ENCODE measurements at places on chromosomes 2 and 18.

- no peak for DNase-seq
These were observed 48.5 kb downstream of the NAT8 start for GRCh38 chr2:73593680-73594079.

GRCh38 chr2:108787216-108787541 lies 608 bp downstream of the CCDC138 start:
- no peak for DNase-seq

- no peak for DNase-seq
These were observed 68.6 kb downstream of the EXOC6B start for GRCh38 chr2:72757177-72757775.

- DNase-seq = no peak
These were observed 54.7 kb upstream of the MGAT5 start for GRCh38 chr2:134199123-134199522.

DNA sequence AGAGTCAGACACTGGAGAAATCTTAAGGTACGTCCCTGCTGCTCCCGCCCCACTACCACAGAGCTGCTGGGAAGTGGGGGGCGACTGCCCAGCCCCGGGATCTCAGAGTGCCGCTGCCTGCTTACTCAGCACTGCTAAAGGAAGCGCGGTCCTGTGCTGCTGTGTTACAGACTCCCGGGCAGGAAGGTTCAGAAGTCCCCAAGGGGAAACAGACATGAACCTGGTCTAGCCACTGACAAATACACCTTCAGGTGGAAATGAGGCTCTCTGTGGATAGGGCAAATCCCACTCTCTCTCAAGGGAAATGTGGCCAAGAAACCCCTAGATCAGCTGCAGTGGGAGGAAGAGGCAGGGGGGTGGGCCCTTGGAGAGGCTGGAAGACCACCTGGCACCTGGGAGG lies 13.7 kb downstream of the MTERF4 start:
- no peak for DNase-seq

DNA sequence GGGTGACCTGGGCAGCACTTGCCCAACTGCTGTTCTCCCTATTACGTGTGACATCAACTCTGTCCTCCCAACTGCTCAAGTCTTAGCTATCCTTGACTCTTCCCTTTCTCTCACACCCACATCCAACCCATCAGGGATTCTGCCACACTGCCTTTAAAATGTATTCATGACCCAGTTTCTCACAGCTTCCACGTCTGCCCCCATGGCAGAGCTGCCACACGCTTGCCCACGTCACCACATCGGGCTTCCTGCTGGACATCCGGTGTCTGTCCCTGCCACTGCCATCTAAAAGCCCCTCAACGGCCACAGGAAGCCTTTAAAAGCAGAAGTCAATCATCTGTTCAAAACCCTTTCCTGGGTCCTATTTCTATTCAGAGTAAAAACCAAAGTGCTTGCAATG lies 233.1 kb upstream of the POU3F3 start:
- DNase-seq = no peak

- DNase-seq = no peak
These were observed 175.3 kb downstream of the INHBB start for GRCh38 chr2:120520929-120521912.

- DNase-seq = no peak
These were observed 550 bp upstream of the SFXN5 start for GRCh38 chr2:73072129-73072395.

DNA sequence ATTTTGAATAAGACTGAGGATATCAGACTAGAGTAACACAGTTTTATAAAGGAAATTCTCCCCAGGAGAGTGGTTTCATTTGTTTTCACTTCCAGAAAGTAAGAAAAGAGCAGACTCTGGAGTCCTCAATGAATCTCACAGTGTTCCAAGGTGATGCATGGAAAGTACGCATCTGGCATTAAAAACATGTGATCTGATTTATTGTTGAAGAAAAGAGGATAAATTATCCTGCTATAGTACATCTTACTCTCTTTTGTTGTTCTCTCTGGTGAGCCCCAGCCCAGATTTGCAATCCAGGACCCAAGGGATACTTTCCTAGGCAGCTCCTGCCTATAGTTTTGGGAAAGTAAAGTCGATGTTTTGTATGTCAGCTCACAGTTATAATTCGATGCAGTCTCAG lies 285.9 kb downstream of the CTNNA2 start:
- DNase-seq = no peak

DNA sequence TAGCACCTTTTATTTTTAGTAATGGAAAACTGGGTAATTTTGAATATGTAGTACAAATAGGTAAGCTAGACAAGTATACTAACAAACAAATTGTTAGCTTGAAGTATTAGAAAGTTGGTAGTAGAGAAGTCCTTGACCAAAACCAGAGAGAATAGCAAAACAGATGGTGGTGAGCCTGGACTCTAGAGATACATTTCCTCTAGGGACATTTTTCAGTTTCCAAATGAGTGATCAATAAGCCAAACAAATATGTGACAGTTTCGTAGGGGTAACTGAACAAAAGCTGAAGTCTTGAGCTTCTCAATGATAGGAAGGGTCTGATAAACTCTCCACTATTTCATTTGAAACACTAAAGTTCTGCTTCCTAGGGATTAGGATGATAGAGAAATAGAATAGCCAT lies 692.0 kb upstream of the FAM98A start:
- DNase-seq = no peak

GRCh38 chr2:72917877-72918553 lies 696 bp downstream of the EMX1 start:
- DNase-seq = no peak

DNA sequence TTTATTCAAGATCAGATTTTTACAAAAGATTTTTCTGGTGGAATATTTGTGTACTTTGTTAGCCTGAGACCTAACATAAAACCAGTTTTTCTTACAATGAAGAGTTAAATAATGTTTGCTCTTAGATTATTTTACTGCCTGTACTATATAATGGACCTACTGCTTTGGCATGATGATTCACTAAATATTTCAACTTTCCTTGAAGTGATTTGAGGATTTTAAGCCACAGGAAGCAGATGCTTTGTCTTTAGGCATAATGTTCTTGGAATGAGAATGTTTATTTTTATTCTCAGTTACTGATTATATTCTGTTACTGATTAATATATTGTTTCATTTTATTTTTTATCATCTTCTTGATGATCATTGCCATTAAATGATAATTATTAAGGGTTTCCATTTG lies 175.3 kb upstream of the LRP1B start:
- DNase-seq = no peak

DNA sequence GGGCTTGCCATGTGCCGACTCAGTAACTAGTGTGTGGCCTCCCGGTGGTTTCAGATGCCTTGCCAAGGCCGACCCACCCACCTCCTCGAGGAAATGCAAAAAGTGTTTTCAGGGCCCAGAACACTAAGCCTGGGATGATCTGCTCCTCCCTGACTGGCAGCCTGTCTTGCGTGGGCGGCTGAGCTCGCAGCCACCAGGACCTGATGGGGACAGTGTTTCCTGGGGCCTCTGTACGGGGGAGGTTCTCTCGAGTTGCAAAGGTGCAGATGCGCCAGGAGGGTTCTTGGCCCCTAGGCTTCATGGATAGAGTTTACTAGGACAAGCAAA lies 85.2 kb downstream of the GLI2 start:
- no peak for DNase-seq

DNA sequence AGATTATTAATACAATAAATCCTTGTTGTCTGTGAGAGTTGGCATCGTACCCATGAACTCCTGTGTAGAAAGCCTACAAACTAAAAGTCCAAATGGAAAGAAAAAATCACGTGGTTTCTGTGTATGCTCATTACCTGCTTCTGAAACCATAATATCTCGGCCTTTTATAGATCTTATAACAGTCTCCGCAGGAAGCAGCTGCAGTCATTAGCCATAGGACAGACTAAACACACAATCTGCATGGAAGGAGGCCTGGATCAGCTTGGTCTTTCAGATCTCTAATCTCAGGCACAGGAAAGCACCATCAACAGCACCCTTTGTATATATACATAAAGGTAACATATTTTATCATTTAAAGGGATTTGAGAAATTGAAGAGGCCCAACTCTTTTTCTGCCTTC lies 508.9 kb upstream of the TCF4 start:
- no peak for DNase-seq

DNA sequence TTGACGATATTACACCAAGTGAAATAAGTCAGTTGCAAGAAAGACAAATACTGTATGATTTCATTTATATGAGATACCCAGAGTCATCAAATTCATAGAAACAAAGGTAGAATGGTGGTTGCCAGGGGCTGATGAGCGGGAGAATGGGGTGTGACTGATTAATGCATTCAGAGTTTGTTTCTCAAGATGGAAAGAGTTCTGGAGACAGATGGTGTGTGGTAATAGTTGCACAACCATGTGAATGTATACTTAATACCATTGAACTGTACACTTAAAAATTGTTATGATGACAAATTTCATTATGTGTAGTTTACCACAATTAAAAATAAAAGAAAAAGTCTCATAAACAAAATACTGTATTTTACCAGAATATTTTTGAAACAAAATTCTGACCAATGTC lies 117.3 kb downstream of the PIGN start:
- DNase-seq = no peak

GRCh38 chr18:62611453-62612288 lies 88.8 kb downstream of the ZCCHC2 start:
- no peak for DNase-seq

DNA sequence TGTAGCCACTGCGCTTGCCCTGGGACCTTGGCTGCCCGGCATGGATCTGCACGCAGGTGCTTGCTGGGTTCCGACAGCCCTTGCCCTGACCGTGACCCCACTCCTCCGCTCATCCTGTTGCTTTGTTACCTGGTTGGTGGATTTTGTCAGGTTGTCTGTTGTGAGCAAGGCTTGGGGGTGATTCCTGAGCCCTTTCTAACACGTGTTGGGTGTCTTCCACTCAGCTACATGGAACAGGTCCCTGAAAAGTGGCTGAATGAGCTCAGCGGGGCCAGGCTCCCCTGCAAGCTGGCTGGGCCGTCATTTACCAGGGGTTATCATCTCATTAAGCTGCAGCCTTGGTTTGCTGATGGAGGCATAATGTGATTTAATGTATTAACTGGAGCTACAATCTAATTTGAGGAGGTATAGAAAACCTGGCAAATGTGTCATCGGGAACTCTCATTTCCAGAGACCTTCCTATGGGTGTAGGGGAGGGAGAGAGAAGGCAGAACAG lies 24.6 kb downstream of the RAMP1 start:
- no peak for DNase-seq

- DNase-seq = no peak
These were observed 84.2 kb upstream of the UNC80 start for GRCh38 chr2:209687323-209687969.

GRCh38 chr2:127320067-127320466 lies 26.1 kb upstream of the ERCC3 start:
- DNase-seq = no peak

GRCh38 chr2:9162841-9163240 lies 43.8 kb upstream of the ASAP2 start:
- no peak for DNase-seq

GRCh38 chr2:226247289-226248275 lies 552.0 kb downstream of the IRS1 start:
- no peak for DNase-seq

- no peak for DNase-seq
These were observed 78.6 kb downstream of the SCG2 start for GRCh38 chr2:223523551-223524001.

DNA sequence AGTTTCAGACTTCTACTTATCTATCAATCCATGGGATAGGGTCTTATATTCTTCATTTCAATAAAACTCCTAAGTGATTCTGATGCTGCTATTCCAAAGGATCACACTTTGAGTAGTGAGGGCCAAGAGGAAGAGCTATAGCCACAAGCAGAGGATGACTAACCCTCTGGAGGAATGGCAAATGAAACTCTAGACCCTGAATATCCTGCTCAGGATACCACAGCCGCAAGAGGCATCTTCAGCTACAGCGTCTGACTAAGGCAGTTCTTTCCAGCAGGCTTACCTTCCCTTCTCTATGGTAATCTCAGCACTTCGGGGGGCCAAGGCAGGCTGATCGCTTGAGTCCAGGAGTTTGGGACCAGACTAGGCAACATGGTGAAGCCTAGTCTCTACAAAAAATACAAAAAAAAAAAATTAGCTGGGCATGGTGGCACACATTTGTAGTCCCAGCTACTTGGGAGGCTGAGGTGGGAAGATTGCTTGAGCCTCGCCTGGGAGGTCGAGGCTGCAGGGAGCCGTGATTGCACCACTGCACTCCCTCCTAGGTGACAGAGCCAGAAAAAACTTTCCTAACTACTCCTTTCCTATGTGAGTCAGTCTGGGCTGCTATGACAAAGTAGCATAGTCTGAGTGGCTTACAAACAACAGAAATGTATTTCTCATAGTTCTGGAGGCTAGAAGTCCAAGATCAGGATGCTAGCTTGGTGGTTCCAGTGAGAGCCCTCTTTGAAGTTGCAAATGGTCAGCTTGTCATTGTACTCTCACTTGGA lies 371.9 kb downstream of the IRS1 start:
- DNase-seq = no peak

GRCh38 chr18:28045176-28045810 lies 131.6 kb downstream of the CDH2 start:
- no peak for DNase-seq

DNA sequence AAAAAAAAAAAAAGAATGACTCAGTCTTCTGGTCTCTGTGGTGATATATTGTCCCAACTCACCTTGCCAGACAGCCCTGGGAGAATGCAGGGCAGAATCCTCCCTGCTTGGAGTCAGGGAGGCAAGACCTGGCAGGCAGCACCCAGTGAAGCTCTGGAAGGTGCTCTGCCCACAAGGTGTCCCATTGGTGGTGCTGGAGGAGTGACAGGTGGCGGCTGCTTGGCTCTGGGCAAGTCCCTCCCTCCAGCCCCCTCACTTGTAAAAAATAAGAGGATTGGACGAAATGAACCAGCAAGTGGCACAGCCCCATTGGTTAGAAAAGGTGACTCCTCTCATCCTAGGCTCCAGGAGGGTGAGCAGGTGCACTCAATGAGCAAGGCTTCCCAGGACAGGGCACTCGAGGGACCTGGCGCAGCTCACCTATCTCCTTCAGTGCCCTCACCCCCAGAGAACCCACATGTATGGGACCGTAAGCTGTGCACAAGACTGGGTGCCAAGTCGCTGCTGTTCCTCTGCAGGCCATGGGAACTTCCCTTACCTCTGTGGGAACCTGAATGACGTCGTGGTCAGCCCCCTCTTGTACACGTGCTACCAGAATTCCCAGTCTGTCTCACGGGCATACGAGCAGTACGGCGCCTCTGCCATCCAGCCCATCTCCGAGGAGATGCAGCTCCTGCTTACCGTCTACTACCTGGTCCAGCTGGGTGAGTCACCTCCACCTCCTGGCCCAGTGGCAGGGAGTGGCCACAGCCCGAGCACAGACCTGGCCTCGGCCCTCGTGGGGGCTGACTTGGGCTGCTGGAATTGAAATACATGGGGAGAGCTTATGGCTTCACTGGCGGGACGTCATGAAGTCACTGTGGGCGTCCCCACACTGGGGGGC lies 54.6 kb downstream of the GREB1 start:
- no peak for DNase-seq

- no peak for DNase-seq
These were observed 48.6 kb downstream of the BCL2L11 start for GRCh38 chr2:111169268-111169667.

Data from memory B cell (primary cell).